GM04503 (cell line): ENCODE measurements at places on chromosomes 7 and 10.
A peak's percentile ranks its signal among the peaks of the same experiment; 100 is the strongest.

DNA sequence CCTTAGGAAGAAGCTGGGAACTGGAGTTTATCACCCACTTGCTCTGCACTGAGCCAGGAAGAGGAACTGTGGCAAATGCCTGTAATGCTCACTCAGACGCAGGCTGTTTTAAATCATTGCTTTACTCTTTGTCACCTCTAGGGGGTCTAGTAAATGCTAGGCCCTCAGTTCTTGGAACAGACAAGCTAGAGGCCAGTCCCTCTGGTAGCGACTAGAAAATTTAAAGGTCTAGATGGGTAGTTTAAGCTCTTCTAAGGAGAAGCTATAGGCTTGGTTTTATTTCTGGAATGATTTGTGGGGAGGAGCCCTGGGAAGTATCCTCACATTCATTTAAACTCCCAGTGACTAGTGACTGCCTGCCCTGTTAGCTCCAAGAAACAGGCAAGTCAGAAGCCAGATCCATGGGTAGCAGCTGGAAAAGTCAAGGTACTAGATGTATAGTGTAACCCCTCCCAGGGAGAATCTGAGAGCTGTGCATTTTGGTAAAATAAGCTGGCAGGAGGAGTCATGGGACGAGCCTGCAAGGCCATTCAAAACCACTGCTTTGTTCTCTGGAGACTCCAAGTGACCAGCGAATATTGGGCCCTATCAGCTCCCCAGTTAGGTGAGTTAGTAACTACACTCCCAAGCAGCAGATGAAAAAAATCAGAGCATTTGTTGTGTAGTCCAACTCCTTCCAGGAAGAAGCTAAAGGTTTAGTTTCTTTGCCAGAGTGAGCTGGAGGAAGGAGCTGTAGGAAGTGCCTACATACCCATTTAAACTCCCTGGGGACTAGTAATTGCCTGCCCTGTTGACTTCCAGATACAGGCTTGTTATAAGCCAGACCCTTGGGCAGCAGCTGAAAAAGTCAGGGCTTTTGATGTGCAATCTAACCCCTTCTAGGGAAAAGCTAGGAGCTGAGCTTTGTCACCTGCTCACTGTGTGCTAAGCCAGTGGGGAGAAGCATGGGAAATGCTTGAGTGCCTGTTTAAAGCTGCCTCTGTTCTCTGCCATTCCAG lies 68.9 kb downstream of the DYNC1I1 start:
- no peak for DNase-seq

DNA sequence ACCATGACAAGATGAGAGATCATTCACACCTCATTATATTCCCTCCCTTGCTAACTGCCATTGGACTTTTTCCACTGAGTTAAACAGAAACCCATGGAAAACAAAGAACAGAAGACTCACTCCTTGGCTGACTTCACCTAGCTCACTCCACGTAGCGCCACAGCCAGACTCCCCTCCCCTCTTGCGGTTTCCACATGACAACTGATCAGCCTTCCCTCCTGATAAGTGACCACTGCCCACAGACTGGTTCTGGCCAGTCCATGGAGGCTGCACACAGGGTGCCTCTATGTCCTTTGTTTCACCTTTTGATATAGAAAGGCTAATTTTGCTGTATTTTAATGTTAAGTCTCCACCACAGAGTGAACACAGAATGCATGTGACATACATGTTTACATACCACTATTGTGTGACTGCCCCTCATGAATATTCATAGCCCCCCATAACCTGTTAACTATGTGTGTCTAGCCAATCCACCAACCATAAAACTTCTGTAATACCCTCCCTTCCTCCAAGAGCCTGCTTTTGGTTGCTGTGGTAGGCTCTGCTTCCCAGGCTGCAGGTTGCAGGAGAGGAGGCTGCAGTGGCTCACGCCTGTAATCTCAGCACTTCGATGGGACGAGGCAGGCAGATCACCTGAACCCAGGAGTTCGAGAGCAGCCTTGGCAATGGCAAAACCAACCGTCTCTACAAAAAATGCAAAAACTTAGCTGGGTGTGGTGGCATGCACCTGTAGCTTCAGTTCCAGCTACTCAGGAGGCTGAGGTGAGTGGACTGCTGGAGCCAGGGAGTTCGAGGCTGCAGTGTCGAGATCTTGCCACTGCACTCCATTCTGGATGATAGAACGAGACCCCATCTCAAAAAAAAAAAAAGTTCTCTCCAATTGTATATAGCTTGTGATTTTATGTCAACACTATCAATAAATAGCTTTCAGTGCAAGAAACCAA lies 10.0 kb upstream of the IFIT5 start:
- DNase-seq: no peak

DNA sequence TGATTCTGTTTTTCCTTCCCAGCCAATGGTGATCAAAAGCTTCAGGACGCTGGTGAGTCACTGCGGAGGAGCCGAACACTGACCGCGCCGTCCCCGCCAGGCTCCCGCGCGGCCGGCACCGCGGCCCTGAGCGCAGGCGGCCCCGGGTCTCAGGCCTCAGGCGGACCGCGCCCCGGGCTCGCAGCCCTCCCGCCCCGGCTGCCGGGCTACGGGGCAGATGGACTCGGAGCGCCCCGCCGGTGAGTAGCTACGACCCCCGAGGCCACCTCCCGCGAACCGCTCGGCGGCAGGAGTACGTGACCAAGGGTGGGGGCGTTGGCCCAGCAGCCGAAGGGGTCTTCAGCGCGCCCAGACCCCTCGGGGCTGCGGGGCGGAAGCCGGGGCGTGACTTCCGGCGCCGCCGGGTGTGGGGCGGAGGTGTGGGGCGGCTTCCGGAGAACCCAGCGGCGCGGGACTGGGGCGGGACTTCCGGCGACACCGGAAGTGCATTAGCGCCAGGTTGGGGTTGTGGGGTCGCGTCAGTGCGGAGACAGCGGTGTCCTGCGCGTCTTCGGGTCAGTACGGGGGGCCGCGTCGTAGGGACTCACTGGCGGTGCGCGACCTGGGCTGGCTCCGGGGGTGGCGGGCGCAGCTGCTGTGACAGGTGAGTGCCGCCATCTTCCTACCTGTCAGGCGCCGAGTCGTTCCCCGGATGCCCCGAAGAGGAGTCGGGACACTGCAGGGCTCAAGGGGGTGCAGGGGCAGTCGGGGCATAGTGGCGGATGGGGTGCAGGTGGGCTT lies at the start of gene WDR37:
WDR37 (plus strand) TSS at position 60 of the 780 bp plus-strand sequence. CDS start 15,771 bp downstream, outside the sequence.
- DNase-seq: peak; percentile 62

GRCh38 chr10:93095225-93095624 lies 21.5 kb downstream of the CYP26A1 start:
- DNase-seq: no peak

DNA sequence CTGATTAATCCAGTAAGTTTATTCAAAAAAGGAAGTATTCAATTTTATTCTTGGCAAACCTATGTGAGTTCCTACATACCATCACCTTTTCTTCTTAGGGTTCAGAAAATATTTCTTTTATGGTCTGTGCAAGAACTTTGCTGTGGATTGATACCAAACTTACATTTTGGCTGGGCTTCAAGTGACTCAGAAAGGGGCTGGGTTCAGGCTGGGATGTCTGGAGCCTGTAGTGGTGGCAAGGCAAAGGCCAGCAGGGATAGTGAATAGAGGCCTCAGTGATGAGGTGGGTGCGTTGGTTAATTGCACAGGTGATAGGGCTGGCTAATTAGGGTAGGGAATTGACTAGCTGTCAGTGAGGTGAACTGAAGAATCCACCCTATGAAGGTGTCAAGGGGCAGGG lies 40.2 kb upstream of the ATXN7L1 start:
- peak; percentile 44 for DNase-seq

GRCh38 chr7:90726623-90727022 lies 130.5 kb downstream of the CDK14 start:
- no peak for DNase-seq

GRCh38 chr10:104049504-104050250 lies 36.0 kb downstream of the COL17A1 start:
- DNase-seq: peak; percentile 45

DNA sequence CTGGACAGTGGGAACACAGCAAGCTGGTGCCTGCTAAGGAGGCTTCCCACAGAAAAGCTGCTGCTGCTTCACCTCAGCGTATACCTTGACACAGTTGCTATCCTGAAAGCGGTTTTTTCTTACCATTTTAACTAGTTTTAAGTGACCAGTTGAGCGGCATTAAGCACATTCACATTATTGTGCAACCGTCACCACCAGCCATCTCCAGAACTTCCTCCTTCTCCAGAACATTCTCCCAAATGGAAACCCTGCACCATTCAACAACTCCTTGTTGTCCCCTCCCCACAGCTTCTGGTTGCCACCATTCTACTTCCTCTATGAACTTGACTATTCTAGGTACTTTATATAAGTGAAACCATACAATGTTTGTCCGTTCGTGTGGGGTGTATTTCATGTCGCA lies 169.9 kb downstream of the SNX10 start:
- no peak for DNase-seq

DNA sequence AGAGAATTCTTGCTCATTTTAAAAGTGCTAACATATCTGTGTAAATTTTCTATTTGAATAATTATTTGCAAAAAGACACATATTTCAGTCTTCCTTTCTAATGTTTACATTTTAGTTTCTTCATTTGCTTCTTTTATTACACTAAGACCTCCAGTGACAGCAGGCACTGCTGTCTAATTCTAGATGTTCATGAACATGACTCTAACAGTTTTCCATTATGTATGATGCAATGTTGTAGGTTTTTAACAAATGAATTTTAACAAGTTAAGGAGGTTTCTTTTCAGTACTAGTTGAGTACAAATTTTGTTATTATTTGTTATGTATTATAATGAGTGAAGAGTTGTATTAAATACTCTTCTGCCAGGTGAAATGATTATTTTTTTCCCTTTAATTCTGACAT lies 83.6 kb downstream of the GRB10 start:
- no peak for DNase-seq
